T-helper 22 cell (primary cell): ENCODE measurements at places on chromosomes 1 and 21.

DNA sequence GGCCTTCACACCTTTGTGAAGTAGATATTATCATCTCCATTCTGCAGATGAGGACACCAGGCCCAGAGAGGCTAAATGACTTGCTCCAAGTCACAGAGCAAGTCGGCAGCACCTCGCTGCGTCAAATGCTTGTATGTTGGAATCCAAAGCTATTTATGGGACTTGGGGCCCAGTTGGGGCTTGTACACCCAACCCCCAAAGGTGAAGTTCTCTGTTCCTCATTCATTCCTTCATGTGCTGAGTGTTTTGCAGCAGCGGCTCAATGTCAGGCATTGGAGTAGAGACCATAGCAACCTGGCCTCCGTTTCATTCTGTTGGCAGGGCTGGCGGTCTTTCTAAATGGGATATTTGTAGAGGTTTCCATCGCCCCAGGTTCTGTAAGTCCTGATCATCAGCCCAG is 113.4 kb upstream of the SLC25A33 start:
- no peak for DNase-seq

- DNase-seq = no peak
Measured at GRCh38 chr1:228209657-228210056, 1.8 kb downstream of the OBSCN start.

DNA sequence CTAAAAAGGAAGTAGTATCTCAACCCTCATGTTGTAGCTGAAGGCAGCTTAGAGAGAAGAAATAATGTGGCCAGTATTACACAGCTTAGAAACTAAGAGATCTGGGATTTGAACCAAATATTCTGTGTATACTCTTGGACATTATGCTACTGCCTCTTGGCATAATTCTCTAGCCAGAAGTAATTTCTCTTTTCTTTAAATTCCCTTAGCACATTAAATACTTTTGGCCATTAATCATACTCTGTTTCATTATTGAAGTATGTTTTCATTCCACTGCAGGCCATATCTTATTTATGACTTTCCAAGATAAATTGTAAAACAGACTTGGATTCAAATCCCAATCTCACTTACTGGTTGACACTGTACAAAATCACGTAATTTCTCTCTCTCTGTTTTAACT is 181.3 kb upstream of the SPAG17 start:
- no peak for DNase-seq

- no peak for DNase-seq
Measured at GRCh38 chr1:41430582-41430981, 53.9 kb downstream of the EDN2 start.

- DNase-seq = no peak
Measured at GRCh38 chr1:38497921-38498656, 361.5 kb downstream of the RRAGC start.

DNA sequence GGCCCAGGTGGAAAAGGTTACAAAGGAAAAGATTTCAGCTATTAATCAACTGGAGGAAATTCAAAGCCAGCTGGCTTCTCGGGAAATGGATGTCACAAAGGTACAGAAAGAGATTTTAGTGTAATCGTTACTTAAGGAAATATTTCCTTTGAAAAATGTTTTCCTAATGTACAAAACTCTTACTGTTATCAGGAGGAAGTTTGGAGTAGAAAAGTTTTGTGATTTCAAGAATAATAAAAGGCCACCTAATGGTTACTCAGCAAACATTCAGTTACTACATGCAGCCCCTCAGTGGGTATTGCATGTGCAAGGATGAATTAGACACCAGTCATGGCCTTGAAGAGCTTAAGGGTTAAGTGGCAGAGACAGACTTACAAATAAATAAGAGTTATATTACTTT is 85.2 kb downstream of the SDCCAG8 start:
- no peak for DNase-seq

- no peak for DNase-seq
Measured at GRCh38 chr1:2108213-2108876, 58.1 kb downstream of the PRKCZ start.

- no peak for DNase-seq
Measured at GRCh38 chr1:118143121-118143520, 41.9 kb downstream of the SPAG17 start.

DNA sequence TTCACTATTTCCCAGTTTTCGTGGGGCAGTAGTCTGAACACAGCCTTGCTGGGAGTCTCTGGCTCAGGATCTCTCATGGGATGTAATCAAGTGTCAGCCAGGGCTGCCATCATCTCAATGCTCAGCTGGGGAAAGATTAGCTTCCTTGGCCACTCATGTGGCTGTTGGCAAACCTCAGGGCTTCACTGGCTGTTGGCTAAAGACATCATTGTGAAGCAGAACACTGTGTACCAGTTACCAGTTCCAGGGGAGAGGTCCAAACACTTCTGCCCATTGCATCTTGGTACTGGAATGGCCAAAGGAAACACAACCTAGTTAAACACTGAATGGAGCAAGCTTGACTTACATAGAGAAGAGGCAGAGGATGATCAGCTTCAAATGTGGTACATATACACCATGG is 33.7 kb downstream of the AADACL4 start:
- no peak for DNase-seq

GRCh38 chr21:46183910-46184624 is at the start of gene SPATC1L:
Gene SPATC1L, minus strand, starts transcription at chr21:46184459. Its CDS starts 1,643 bp downstream, at chr21:46182816.
- peak; percentile 26 for DNase-seq

- DNase-seq = no peak
Measured at GRCh38 chr1:30042438-30043147, 680.8 kb downstream of the MATN1 start.
